ENCODE measurements at places on chromosomes 2 and 18.

DNA sequence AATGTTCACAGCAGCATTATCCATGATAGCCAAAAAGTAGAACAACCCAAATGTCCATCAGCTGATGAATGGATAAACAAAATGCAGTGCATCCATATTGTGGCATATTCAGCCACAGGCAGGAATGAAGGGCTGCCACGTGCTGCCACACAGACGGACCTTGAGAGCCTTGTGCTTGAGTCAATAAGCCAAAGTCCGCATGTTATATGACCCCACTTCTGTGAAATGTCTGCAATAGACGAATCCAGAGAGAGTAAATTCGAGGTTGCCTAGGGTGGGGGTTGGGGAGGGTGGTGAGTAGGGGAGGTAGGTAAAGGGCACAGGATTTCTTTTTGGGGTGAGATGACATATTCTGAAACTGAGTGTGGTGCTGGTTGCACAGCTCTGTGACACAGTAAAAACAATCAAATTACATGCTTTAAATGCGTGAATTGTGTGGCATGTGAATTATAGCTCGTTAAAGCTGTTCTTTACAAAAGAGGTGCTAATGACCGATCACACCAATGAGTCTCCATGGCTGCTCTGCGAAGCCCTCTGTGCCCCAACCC is 38.9 kb upstream of the LDLRAD4 start:
- no peak for DNase-seq

- DNase-seq = no peak
These were observed 87.5 kb downstream of the POLR1A start for GRCh38 chr2:86017901-86018896.

- DNase-seq = no peak
These were observed 6.6 kb downstream of the NR4A2 start for GRCh38 chr2:156325688-156326525.

DNA sequence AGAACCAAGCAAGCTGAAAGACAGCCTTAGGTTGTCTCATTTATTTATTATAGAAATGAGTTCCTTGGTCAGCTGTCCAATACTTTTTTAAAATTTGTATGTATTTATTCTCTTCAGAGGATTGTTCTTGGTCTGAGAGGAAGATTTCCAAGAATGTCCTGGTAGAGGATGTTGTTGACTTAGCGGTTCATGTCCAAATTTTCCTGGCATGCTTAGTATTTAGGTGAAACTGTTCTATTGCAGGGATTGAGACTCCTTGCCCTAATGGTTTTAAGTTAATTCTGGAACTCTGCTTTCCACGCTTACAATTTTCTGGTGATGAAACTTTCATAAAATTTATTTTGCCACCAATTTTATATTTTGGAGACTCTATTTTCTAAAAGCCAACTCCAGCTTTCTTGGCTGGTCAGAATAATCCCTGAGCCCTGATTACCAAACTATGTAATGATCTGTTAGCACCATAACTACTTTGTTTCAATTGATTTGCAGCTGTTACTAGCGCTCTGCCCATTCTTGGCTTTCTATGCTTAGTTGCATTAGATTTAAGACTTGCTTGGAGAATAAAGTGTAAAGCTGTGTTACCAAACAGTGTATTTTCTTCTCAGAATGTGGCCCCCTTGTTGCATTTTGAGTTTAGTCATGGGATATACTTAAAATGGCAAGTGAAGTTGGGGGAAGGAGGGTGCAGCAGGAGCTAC is 1868.8 kb upstream of the CELF4 start:
- DNase-seq = no peak

DNA sequence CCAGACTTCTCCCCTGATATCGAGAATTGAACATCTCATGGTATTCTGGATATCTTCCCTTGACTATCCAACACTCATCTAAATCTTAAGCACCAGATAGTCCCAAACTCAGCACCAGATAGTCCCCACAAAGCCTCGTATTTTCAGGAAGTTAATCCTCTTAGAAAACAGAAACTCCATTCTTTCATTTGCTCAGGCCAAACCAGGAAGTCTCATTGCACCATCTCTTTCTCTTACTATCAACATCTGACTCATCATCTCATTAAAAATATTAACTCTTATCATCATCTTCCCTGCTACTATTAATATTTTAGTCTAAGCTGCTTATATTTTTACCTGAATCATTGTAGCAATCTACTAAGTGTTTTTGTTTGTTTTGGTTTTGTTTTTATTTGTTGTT is 286.4 kb downstream of the GALNT13 start:
- DNase-seq = no peak

GRCh38 chr2:239252801-239253200 is 148.0 kb downstream of the HDAC4 start:
- no peak for DNase-seq

Data from CD4-positive, alpha-beta T cell treated with Interleukin-17A for 1 hour (primary cell).